Anterior cingulate cortex (tissue), 58 donors: ENCODE measurements at places on chromosomes 7 and 10.

DNA sequence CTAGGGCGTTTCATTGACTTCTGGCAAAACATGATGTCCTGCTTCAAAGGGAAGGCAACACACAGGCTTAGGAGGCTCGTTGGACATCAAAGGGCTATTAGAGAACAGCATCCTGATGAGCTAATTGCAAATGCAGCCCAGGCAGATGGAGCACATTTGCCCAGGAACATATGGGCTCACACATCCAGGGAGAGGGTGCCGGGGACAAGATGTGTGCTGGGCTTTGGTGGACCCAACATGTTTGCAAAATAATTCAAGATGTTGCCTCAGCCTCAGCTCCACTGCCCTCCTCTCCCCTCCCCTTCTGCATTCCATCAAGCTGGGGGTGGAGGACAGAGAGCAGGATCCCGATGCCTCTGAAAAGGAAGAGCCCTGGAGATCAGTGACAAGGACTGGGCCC is 217.1 kb upstream of the ZMIZ1 start:
- no peak for DNase-seq

DNA sequence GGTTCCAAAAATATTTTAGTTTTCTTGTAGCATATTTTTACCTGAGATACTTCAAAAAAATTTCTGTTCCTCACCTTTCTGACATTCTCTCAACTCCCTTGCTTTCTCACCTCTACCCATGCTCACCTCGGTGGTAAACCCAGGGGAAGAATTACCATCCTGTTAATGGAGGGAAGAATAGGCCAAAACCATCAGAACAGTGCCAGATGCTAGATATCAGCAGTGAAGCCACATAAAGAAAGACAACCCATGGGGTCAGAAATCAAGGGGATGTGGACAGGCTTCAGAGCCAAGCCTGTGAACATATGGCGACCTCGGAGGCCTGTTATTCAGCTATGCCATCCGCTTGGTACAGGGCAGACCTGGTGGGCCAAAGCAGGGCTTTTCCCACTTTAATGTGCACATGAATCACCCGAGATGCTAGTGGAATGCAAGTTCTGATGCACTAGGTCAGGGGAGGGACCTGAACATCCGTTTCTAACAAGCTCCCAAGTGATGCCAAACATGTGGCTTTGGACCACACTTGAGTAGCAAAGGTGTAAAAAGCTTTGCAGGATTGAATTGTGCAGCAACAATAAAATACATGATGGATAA is 125.5 kb downstream of the NPY start:
- DNase-seq: no peak

GRCh38 chr7:145212050-145212449 is 376.2 kb upstream of the TPK1 start:
- DNase-seq: no peak

GRCh38 chr7:106110238-106110560 is 1.9 kb downstream of the SYPL1 start:
- no peak for DNase-seq

DNA sequence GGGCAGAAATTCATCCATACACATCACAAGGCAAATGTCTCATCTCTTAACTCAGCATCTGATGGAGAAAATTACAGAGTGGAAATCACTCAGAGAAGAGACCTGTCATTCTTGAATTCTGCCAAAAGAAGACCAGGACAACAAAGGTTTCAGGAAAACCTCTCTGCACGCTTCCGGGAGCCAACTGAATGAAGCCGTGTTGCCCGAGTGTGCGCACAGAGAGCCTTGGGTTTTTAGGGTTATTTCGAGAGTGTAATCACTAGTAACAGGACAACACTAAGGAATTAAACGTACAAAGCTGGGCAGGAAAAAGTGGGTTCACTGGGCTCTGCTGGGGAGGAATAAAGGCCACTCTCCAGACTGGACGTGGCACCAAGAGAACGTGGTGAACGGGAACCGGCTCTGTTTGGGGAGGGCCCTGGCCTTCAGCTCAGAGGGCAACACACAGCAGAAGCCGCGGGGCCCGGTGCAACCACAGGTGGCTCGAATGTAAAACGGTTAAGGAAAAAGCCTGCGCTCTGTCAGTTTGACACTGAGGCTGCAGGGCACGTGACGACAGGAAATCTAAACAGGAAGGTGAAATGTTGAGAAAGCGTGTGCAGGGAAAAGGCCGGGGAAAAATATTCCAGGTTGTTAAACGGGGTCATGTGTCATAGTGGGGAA is 331.5 kb downstream of the DNAJB6 start:
- no peak for DNase-seq

DNA sequence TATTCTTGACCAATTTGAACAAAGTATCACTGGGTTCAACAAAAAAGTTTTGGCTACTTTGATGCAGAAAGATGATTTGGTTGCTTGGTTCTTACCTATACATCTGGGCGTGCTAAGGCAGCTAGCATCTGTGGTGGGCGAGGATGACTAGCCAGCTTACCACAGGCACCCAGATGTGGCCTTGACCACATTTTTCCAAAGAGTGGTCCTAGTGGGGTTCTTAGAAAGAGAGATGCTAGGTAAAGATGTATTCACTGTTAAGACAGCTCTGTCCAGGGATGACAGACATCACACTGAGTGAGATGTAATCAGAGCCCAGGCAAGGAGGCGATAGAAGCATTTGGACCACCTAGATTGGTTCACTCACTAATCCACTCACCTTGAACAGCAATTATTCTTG is 785 bp downstream of the DNTT start:
- DNase-seq: no peak

DNA sequence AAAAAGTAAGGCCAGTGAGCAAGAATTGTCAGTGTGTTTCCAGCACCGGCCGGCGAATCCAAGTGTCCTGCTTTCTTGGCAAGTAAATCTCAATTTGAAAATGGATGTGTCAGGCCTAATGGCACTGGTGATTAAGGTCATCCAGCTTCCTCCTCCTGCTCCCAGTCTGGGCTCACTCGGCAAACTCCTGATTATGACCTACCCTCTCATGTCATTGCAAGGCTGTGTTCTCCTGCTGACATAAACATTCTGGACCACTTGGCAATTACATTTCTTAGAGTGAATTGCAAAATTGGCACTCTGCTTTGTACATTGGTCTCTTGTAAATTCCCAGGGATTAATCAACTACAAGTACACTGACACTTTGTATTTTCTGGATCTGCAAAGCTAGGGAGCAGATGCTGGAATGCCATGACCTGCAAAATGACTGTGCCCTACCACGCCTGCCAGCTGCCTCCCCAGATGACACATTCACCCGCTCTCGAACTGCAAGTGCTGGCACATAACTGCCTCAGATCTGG is 473.8 kb downstream of the KIF20B start:
- no peak for DNase-seq

- DNase-seq: peak; percentile 22
Measured at GRCh38 chr10:96334616-96335526, 23.9 kb downstream of the OPALIN start.

DNA sequence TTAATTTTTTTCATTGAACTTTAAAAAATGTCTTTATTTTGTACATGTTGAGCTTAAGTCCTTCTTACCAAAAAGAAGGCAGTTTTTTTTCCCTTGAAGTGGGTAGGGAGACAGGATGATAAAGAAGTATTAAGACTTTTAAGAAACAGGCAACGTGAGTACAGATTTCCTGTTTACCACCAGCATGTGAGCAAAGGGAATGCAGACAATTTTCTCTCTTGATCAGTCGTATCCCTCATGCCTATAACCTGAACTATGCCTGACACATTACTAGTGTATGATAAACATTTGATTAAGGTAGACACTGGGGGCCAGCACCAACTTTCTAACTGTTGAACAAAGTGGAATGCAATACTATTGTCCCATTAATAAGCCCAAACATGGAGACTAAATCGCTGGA is 8.8 kb upstream of the OR2A2 start:
- no peak for DNase-seq

DNA sequence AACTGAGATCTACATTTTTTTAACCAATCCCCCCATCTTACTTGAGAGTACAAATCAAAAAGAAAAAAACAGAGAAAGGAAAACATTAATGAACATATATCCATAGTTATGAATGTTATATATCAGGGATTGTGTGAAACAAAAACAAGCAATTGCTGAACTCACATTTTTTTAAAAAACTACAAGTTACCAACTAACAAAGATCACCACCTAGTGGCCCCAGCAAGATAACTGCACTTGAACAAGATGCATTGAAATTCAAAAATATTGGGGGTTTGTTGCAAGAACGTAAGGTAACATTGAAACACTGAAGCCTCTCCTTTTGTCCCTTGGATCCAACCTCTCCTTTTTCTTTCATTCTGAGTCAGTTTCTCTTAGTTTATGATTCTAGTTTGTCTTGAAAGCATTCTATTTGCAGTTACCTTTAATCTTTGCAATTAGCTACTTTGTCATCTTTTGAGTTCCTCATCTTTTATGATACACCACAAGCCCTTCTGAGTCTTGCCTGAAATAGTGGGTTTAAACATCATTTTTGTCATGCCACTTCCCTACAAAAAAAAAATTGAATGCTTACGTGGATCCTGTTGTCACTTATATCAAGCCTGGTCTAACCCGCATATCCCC is 87.3 kb upstream of the TES start:
- DNase-seq: no peak

DNA sequence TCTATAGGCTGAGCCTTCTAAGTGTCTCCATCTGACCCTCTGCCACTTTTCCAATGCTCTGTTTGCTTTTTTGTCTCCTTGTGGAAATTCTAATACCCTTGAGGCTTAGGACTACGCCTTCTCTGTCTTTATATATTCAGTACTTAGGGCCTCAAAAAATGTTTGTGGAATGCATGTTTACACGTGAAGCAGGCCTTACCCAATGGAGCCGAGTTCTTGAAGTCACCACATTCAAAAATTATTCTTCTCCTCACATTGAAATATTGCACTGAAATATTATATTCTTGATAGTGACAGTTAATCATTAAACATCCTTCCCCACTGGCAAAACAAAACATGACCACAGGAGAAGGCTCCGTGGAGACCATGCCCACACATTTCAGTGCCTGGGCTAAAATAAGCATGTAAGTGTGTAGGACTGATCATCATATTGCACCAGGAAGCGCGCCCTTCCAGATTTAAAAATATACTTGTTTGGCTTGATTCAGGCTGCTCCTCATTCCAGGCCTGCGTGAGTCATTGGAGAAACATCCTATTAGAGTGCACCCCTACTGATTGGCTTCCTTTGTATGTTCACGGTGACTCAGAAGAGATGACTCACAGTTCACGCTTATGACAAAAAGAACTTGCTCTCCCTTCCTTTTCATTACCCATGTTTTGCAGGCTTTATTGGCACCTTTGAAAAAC is 307.4 kb upstream of the AOAH start:
- no peak for DNase-seq

- no peak for DNase-seq
Measured at GRCh38 chr7:53237344-53237913, 202.0 kb downstream of the POM121L12 start.
